ENCODE measurements at places on chromosomes 12 and 14.

DNA sequence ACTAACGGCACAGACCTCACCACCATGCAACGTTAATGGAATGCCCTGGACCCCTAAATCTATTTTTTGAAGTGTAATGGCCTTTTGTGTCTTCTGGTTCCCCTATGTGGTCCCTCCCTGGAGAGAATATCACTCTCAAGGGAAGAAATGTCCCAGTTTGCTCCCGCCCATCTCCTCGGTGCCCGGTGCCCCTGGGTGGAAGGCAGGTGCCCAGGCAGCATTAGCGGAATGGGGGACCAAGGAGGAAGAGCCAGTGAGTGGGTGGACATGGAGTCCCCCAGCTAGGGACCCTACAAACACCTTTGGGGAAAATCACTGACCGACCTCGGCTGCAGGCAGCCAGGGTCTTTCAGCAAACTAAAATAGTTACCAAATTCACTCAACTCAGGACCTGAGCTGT, 212.1 kb upstream of the RTL1 start:
- DNase-seq, result no peak

GRCh38 chr14:70904373-70904772, 2.9 kb upstream of the PCNX1 start:
- DNase-seq, result no peak

GRCh38 chr14:77130386-77130785, 11.2 kb downstream of the ZDHHC22 start:
- no peak for DNase-seq

GRCh38 chr12:118773956-118774723, 207.2 kb upstream of the SRRM4 start:
- DNase-seq, result no peak

DNA sequence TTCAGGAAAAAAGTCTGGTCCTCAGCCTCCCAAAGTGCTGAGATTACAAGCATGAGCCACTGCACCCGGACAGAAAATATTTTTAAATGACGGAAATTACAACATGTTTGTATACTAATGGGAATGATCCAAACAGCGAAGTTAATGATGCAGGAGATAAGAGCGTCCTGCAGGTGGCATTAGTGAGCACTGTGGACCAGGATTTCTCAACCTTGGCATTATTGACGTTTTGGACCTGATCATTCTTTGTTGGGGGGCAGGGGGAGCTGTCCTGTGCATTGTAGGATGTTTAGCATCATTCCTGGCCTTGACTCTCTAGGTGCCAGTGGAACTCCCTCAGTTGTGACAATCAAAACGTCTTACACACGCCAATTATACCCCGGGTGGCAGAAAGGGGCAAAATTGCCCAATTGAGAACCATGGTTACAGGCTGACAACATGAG, 34.1 kb downstream of the SCFD1 start:
- DNase-seq, result peak; percentile 36

GRCh38 chr12:72081777-72082176, 143.1 kb downstream of the TPH2 start:
- DNase-seq, result no peak

DNA sequence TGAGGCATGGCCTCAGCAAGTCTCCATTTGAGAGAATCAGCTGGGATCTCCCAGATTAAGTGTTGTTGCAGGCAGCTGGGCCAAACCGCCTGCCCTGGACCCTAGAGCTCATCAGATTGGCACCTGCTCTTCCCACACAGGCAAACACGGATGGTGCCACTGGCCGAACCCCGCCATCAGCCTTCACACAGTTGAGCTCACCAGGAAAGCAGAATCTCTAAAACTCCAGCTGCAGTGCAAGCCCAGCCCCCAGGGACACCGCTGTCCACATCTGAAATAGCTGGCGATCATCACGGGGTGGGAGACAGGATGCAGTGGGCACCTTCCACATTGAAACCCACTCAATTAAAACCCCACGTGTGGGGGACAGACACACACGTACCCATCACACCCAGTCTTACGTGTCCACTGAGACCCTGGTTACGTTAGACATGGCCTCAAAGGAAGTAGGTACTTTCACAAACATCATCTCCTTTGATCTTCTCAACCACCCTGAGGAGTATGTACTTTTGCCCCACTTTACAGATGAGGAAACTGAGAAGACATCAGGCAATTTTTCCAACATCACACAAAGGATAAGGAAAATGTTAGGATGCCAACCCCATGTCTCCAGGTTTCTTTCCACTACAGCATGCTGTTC, 88.8 kb downstream of the SINHCAF start:
- no peak for DNase-seq

DNA sequence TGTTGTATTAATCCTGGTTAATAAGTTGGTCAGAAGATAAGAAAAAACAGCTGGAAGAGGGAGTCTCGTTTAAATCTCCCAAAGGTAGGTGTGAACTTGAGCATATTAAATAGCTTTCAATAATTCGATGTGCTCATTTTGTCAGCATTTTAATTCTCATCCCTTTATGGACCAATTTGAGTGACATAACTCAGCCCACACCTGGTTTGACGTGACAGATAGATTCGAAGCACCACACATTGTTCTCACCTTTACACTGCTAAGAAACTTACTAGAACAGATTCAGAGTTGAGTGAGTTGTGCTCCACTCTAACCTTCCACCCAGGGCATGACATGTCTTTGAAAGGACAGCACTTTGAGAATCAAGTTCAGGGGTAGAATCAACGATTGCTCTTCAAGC, 161.4 kb upstream of the GZMB start:
- no peak for DNase-seq

GRCh38 chr14:71267691-71268090, 360.4 kb downstream of the PCNX1 start:
- peak; percentile 43 for DNase-seq

GRCh38 chr14:106493962-106494823, 967.8 kb downstream of the TMEM121 start:
- no peak for DNase-seq

DNA sequence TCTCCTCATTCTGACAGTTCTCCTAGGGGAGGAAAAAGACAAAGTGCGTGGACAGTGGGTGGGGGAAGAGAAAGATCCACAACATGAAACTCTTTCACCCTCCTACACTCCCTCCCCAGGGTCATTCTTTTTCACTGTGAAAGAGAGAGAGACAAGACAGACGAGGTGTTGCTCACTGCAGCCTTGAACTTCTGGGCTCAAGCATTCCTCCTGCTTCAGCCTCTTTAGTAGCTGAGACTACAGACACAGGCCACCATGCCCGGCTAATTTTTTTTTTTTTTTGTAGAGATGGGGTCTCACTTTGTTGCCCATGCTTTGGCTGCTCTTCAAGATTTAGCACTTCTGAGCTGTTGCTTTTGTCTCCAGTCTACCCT, 2.7 kb downstream of the GPX2 start:
- DNase-seq, result no peak

DNA sequence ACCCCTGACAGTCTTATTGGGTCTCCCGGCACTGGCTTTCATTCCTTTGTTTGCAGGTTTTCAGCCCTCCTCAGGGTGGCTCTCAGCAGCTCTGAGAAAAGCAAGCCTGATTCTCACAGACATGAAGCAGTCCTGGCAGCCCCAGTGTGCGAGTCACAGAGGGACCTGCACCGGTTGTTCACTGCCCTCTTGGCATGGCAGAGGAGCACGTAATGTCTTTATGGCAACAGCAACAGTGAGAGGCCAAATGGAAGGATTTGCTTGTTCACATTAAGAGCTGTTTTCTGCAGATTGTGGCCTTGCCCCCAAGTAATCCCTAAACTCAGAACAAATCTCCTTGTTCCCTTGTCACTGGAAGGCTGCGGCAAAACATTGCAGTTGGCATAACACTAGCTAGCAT, 3.4 kb downstream of the KCNA5 start:
- DNase-seq, result no peak

- DNase-seq, result no peak
Observed at GRCh38 chr12:6569312-6569711, 1.2 kb upstream of the NOP2 start.

DNA sequence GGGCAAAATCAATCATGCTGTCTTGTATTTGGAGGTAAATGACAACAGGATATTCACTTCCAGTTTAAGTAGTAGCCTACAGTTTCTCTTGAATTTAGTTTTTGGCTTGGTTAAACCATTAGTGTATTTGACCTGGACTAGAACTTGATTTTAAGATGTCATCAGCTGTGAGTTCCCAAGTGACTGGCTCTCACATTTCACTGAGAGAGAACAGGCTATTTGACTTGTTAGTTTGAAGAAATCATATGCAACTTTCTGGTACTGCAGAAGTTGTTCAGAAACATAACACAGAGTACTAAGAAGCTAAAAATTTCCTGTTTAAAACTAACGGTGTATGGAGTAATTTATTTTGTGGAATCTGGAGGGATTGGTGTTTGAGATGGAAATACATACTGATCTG, 22.3 kb downstream of the MNAT1 start:
- peak; percentile 2 for DNase-seq

DNA sequence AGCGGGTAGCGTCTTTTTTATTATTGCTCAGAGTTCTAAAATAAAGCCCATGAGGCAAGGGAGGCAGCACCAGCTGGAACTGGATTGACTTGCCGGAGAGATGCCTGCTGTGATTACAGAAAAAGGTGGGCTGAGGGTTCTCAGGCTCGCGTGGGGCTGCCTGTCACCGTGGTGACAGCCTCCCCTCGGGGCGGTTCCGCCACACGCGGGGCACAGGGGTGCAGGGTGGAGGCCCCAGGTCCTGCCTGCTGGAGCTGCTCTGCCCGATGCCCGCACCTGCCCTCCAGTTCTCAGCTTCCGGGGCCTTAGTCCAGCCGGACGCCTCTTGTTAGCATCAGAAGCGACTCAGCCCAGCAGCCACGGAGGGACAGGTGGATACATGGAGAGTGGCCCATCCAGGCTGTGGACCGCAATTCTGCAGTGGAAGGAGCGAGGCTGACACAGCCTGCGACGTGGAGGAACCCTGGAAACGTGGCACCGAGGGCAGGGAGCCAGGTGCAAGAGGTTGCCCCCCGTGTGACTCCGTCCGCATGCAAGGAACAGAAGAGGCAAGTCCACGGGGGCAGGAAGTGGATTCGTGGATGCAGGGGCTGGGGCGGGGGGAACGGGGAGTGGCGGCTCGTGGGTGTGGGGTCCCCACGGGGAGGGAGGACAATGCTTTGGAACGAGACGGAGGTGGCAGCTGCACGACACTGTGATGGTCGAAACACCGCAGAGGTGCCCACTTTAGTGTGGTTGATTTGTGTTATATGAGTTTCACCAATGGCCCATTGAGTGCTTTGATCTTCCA, 79.5 kb downstream of the GALNT9 start:
- no peak for DNase-seq

DNA sequence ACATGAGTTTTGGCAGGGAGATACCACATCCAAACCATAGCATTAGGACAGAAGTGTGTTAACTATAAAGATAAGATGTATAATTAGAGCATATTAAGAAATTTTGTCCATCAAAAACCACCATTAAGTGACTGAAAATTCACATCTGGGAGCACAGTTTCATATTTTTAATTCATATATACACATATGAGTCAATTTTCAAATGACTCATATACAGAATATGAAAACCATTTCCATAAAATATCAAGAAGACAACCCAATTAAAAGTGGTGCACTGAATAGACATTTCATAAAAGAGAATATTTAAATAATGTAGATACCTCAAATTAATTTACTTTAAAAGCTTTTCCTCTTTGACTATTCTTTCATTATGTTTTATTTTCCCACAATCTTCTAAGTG, 25.3 kb downstream of the MUCL1 start:
- no peak for DNase-seq

GRCh38 chr14:65566820-65567522, 154.4 kb downstream of the FUT8 start:
- DNase-seq, result no peak

DNA sequence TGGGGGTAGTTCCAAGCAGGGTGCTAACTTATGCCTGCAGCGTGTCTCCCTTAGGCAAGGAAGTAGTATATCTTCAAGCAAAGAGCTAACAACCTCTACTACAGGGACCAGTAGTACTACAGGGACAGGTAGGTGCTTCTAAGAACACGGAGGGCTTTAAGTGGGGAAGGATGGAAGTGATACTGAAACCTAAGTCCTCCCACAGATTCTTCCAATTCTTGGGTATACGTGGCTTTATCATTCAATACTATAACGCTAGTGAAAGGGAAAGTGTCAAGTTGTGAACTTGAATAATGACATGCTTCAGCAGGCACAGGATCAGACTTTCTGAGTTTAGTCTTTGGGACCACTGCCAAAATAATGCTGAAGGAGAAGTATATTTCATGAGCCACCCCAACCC, 241.7 kb downstream of the CEP128 start:
- no peak for DNase-seq

- no peak for DNase-seq
Observed at GRCh38 chr12:6923003-6923732, 4.6 kb upstream of the ATN1 start.

GRCh38 chr12:6438345-6438744, 6.4 kb upstream of the CD27 start:
- no peak for DNase-seq

- no peak for DNase-seq
Observed at GRCh38 chr12:80044694-80045046, 54.7 kb upstream of the OTOGL start.

GRCh38 chr14:64681796-64682710, 22.2 kb upstream of the PLEKHG3 start:
- no peak for DNase-seq

DNA sequence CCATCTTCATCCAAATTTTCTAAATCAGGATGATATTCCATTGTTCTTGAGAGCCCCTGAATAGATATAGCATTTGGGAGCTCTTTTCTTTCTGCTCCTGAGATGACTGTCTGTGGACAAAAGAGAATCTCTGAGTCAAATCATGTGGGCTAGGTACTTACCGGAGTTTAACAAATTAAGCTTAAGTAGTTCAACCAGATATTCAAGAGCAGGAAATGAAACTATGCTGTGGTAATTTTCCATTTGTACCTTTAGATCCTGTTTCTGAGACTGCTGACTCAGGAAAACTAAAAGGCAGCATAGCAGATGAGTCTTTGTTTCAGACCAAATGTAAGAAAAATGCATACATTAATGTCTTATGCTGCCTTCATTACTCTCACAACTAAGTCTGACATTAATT, at the start of gene CLEC7A:
CLEC7A (minus strand) TSS at position 158 of the 400 bp plus-strand sequence; CDS start at position 41, 117 bp downstream.
- no peak for DNase-seq

DNA sequence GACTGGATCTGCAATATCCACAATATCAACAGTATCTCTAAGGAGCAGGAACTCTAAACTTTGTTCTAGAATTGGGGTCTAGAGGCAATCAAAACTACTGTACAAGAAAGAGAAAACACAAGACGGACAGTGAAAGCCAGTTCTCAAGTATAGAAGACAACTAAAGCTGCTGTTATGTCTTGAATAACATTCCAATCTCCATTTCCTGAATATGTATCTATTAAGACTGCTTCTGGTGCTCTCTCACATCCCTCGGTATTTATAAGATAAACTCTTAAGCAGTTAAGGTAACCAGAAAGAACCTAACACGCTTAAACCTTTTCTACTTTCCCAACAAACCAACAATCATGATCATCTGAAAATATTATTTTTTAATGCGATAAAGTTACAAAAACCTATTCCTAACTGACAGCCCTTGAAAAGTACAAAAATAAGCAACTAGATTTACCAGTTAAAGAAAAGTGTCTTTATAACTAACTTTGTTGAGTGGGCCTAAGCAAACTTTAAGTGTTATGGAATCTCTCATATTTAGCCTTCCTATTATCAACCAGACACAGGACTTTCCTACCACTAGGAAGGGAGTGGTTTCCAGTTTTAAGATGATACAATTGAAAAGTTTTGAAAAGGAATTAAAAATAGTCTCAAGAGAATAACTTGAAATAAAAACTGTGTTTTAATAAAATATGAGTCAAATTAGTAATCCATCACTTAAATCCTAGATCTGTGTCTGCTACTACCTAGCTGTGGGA, 30.7 kb downstream of the NUMB start:
- no peak for DNase-seq

Data from OCI-M1 (cell line).